Progenitor cell of endocrine pancreas (in vitro differentiated cells): ENCODE measurements at places on chromosomes 1 and 21.
A peak's percentile ranks its signal among the peaks of the same experiment; 100 is the strongest.

DNA sequence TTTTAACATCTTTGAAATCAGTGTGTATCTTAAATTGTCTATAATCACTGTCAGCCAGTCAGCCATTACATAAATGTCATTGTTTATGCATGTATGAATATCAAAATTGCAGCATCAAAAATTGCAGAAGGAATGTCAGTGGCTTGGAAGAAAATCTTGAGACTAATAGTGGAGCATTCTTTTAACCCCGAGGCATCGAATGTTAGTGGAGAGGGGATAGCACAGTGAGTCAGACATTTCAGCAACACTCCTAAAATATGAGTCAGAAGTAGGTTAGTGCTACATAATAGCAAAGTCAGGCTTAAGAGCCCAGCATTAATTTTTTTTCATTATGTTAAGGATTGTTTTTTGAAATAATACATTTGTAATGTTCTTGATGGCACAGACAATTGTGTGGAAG is 45.5 kb downstream of the SNRPE start:
- no peak for DNase-seq

DNA sequence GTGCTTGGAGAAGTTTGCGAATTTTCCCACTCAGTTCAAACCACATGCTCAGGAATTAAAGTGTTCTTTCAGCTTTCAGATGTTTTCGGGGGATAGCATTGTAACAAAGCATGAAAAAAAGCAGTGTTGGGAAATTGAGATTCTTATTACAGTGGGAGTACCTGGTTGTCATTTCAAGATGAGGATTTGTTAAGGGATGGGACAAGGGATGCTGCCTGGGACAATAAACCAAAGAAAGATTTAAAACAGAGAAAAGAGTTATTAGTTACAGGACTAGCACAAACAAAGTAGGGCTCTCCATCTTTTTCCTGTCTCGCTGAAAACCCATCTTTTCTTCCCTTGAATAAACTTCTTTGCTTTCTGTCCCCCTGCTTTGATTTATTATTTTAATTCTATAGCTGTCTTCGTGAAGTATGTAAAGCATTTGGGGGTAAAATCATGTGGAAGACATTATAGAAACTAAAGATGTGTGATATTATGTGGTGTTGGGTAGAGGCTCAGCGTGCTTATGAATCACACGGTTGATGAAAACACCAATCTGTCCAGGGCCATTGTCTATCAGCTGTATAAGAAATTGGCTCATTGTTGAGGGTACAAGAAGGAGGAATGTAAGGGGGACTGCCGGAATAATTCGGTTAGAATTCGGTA is 277.6 kb downstream of the KIF26B start:
- DNase-seq, result no peak

GRCh38 chr1:84291882-84292655 is 9.4 kb upstream of the SAMD13 start:
- DNase-seq, result no peak

- no peak for DNase-seq
Observed at GRCh38 chr1:3498986-3499385, 44.5 kb downstream of the ARHGEF16 start.

DNA sequence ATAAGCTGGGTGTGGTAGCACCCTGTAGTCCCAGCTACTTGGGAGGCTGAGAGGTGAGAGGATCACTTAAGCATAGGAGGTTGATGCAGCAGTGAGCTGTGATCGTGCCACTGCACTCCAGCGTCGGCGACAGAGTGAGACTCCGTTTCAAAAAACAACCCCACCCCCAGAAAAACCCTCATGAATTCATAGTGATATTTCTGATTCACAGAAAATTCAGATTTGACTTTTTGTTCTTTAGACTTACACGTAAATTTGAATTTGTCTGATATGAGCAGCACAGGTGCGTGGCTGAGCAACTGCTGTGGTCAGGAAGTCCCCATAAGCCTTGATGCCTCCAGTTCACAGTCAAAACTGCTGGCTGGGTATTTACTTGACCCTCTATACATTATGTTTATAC is 10.0 kb upstream of the MORC3 start:
- no peak for DNase-seq

- no peak for DNase-seq
Observed at GRCh38 chr1:37073152-37073853, 39.0 kb upstream of the GRIK3 start.

DNA sequence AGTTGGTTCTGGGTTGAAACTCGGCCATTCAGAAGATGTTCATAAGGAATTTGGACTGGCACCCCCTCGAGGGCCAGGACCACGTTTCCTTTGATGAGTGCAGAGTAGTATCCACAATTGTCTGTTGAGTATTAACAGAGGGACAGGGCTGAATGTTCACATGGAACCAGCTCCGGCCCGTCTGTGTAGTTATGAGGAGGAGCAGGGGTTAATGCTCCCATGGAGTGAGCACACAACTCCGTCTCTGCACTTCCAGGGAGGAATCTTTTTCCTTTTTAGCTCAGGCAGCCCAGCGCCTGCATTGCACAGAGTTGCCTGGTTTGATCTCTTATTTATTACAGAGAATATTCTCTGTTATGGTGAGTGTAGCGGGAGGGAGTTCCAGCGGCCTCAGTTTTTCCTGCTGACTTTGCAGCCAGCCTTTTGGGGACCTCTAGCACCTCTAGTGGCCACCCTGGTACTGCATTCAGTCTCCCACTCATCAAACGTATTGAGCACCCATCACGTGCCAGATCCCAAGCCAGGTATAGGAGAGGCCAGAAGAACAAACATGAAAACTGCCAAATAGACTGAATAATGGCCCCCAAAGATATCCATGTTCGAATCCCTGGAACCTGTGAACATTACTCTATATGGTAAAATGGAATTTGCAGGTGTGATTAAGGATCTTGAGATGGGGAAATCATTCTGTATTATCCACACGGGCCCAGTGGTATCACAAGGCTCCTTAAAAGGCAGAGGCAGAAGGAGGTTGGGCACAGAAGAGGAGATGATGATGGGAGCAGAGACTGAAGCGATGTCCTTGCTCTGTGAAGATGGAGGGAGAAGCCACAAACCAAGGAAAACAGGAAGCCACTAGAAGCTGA is 167.7 kb upstream of the CSF3R start:
- DNase-seq, result peak; percentile 67

DNA sequence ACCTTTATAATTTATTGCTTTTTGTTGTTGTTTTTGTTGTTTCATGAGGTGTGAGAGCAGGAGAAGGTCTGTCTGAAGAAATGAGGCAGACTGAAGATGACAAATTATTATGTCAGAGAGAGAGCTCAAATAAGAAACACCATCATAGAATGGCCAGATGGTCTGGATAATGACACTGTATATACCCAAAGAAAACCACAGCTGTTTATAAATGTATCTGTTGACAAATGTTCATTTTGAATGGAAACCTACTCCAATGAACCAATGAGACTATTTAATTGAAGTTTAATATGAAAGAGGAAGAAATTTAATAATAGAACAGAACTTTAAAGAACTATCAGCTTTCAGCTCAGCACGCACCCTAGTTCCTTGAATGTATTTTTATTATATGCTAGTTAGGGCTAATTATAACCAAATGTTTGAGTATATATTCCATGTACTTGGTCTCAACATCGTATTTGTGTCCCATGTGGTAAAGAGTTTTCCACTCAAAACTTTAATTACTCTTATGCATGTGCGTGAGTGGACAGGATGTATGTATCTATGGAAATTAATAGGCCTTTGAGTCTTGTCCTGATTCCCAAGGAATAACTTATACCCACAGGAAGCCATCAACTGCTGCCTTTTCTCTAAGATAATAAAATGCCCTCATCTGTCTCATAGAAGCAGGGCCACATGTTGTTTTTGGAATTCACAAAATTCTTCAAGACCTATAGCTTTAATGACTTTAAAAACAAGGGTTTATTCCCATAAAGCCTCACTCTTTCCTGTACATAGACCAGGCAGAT is 202.7 kb downstream of the KCNK2 start:
- no peak for DNase-seq
